ENCODE measurements at places on chromosomes 2 and 18.

GRCh38 chr18:64202863-64203262 is 54.0 kb upstream of the LINC00305 start:
- DNase-seq: no peak

DNA sequence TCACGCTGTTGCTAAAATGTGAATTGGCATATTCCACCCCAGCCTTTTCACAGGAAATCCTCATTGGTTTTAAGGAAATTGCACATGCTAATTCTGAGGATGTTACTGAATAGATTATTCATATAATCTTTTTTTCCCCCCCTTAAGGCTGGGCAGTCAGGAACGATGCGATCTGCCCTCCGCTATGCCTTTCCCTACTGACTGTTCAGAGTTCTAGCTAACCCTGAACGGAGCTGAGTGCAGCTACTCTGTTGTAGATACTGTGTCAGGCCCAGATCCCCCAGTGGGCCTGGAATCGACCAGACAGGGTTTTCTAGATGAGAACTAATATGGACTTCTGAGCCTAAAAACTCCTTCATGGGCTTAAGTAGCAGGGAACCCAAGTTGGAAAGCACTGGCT is 192.2 kb downstream of the TCF4 start:
- no peak for DNase-seq

GRCh38 chr2:85888020-85888683 is 638 bp downstream of the ST3GAL5 start:
- no peak for DNase-seq

DNA sequence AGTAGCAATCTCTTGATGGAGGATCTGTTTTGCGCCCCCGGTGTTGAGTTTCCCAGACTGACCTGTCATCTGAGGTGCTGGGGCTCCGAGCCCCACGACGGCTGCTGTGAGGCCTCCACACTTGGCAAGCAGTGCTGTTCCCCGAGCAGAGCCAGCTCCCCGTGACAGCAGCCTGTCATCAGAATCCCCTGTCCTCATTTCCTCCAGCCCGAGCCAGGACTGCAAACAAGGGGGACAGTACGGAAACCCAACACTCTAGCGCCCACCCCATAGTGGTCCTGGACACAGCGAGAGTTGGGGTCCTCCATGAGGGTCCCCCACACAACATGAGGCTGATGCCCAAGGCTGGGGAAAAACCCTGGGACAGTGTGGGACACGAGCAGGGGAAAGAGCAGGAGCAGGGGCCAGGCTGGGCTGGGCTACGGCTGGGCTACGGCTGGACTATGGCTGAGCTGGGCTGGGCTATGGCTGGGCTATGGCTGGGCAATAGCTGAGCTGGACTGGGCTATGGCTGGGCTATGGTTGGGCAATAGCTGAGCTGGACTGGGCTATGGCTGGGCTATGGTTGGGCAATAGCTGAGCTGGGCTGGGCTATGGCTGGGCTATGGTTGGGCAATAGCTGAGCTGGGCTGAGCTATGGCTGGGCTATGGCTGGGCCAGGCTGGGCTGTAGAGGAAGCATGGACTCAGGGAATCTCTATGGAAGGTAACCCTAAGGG is 1.5 kb upstream of the KLHL30 start:
- no peak for DNase-seq

DNA sequence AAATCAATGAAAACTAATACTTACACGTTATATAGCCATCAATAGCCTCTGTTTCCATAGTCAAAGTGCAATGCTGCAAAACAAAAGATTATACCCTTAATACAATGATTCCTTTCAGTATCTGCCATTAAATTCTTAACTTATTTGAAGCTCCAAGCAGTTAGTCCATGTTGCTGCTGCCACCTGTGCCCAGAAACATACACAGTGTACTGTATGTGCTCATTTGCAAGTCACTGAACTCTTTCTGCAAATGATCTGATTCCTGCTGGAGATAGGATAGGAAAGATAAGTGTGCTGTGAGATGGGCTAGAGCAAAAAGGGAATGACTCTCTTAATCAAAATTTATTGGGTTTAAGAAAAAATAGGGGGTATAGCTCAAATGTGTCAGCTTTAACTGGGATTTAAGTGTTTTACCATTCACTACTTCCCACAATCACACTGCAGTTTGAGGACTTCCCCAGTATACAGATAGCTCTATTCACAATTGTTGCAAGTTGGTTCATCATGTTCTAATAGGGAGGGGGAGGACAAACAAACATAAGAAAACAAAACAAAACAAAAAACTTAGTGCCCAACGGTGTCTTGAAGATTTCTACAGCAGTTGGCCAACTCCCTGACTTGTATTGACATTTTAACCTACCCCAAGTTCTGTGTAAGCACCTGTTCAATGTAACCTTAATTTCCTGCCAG is 2.7 kb downstream of the IKZF2 start:
- no peak for DNase-seq

DNA sequence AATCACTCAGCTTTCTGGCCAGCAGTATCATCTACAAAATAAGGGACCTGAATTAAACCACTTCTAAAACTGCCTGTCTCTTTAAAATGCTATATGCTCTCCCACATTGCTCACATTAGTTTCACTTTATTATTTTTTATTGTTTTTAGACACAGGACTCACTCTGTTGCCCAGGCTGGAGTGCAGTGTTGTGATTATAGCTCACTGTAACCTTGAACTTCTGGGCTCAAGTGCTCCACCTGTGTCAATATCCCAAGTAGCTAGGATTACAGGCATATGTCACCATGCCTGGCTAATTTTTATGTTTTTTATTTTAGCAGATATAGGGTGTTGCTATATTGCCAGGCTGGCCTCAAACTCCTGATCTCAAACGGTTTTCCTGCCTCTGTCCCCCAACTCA is 591.3 kb upstream of the ZNF804A start:
- DNase-seq: no peak

DNA sequence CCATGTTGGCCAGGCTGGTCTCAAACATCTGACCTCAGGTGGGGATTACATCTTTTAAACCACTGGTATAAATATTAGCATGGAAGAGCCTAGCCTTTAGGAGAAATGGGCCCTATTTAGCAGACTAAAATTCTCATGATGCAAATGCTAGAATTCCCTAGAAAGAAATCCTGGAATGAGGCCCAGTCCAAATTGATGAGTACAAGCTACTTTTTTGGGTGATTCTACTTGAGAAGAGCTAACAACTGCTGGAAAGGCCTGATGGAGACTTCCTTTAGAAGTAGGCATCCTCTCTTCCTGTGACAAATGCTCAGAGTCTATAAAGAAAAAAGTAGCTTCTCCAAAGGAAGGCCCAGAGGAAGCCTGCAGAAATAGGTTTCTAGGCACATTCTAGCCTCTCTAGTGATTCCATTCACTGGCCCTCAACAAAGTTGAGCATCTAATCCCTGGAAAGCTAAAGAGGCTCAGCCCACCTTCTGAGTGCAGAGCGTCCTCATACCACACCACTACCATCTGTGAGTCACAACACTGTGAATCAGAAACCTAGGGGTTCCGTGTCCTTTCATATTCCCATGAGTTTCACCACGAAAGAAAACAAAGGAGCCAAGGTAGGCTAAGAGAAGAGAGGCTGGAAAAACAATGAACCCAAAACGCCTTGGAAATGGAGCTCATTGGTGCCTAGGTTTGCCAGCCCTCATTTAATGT is 183.1 kb downstream of the C1D start:
- DNase-seq: no peak

DNA sequence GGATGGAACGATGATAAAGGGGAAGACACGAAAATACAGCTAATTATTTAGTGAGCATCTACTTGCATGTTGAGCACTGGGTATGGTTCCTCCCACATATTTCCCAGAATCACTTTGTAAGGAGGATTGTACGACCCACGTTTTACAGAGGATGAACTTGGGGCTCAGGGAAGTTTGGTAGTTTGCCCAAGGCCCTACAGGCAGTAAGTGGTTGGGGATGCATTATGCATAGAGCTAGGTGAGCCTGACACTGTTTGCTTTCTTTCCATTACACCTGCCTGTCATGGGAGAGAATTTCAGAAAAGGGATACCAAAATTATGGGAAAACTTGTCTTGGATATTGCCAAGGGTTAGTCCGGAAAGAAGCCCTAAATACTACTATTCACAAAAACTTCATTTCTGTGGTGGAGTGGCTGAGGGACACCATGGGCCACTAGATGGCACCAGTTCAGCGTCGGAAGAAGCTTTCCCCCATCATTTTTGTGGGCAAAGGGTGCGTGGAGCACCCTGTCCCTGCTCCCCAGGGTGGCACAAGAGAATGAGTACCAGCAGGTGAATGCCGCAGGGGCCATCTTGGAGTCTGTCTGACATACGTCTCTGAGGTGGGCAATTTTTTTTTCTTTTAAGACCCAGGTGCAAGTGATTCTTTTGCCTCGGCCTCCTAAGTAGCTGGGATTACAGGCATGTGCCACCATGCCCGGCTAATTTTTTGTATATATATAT is 23.5 kb upstream of the C18orf32 start:
- DNase-seq: no peak

DNA sequence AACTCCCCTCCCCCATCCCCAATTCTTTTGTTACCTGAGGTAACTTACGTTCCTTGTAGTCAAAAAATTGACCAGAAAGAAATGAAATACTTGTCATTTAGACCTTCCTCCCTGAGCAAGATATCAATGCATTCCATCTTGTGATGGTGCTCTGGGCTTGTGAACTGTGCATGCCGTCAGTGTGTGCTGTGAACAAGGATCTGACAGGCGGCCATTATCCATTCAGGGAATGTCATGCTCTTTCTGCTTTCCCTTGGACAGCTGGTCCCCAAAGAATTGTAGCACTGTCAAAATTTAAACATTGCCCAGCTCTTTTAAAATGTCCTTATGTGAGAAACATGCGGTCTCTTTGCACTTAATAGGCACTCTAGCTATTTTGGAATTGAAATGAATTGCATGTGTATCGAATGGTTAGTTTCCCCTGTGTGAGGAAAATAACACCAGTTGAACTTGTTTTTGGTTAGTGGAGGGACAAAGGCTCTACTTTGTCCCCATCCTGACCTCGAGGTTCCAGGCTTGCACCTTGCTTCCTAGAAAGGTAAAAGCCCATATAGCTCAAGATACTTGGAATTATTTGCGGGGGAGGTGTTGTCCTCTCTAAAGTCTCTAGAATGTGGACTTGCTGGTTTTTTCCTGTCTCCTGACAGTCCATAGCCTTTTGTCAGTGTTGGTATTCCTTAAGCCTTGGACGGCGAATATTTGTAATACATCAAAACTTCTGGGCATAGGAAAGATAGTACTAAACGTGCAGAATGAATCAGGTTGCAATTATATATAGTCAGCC is 350.9 kb downstream of the NUP35 start:
- DNase-seq: no peak

- DNase-seq: no peak
These were observed 29.9 kb downstream of the KLHL29 start for GRCh38 chr2:23414871-23415270.

GRCh38 chr18:9517869-9518268 is 42.6 kb downstream of the RALBP1 start:
- DNase-seq: no peak

- DNase-seq: no peak
These were observed 22.0 kb upstream of the LAPTM4A start for GRCh38 chr2:20073460-20073859.

DNA sequence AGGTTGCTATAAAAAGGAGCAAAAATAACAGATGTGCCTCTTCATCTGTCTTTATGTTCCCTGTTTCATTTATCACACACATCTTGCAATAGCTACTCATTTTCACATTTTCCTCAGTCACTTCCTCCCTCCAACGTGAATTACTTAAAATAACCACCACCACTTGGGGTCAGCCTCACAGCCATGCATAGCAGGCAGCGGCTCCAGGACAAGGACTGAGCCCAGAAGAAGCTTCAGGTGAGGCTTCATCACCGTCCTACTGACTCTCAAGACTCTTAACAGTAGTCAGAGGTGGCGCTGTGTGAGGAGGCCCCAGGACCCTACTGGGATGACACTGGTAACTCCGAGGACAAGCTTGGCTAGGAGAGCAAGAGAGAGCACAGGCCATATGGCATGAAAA is 15.5 kb upstream of the ST8SIA5 start:
- DNase-seq: no peak

- no peak for DNase-seq
These were observed 65.5 kb upstream of the ARHGAP15 start for GRCh38 chr2:143063612-143064200.

- no peak for DNase-seq
These were observed 23.2 kb upstream of the LPIN2 start for GRCh38 chr18:3036108-3036507.

- DNase-seq: no peak
These were observed 130.3 kb upstream of the FAM98A start for GRCh38 chr2:33729353-33729752.

DNA sequence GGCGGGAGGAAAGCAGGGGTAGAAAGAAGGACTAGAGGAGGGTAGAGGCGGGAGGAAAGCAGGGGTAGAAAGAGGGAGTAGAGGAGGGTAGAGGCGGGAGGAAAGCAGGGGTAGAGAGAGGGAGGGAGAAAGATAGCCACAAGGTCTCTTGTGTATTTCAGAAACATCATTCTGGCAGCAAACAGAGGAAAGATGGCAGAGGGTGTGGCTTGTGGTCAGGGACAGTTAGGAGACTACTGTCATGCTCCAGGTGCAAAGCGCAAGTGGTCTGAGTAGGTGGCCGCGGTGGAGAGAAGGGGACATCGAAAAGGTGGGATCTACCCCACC is 82.4 kb upstream of the TAF1B start:
- DNase-seq: no peak

DNA sequence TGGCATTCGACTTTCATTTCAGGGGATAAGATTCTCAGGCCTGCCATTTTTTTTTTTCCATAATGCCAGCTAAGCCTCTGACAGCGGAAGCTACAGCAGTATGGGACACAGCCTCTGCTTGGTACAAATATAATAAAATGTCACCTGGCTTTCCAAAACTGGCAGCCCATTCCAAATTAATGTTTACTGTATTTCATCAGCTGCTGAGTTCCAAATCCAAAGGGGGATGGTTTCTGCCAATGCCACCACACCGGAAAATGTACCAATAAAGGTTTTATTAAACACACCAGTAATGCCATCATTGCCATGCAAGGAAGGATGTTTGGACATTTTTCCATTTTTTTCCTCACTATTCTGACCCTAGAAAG is 275.8 kb upstream of the CCDC68 start:
- no peak for DNase-seq

DNA sequence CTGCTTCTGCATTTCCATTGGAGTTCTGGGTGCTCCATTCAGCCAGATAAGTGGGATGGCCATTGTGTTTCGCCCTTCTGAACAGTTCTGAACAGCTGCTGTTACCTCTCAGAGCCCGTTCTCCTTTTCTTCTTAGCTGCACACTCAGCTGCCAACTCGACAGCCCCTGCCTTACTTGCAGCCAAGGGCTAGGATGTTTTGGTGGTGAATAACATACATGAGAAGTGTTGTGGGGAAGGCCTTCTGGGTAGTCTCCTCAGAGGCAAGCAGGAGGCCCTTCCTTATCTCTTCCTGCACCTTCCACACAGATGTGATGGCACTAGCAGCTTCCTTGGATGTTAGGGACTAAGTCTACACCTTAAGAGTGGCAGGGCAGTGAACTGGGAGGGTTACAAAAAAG is 138.4 kb upstream of the NOSTRIN start:
- no peak for DNase-seq

- DNase-seq: no peak
These were observed 33.1 kb downstream of the MBD2 start for GRCh38 chr18:54191352-54191751.

- DNase-seq: no peak
These were observed 161.6 kb upstream of the NCK2 start for GRCh38 chr2:105582952-105583660.

- no peak for DNase-seq
These were observed 20.6 kb downstream of the EFR3B start for GRCh38 chr2:25062511-25062917.

All from stimulated activated CD8-positive, alpha-beta memory T cell treated with anti-CD3 and anti-CD28 coated beads, Interleukin-2, amount 100 ng/mL, for 1 hour (primary cell).